ENCODE measurements at places on chromosomes 16 and 17. TPM values are rescaled to one million over a fixed set of nuclear protein-coding genes. Genes with fewer than 3 reads are reported as not detected.

Gene EFCAB13
- 2.0 TPM for total RNA-seq

Gene ZNF597
- total RNA-seq, result 1.8 TPM

Gene SLC12A3
- total RNA-seq, result not detected

Gene SLC47A1
- 4.6 TPM for total RNA-seq

Gene CEP295NL
- 0.60 TPM for total RNA-seq

Gene TMEM204
- total RNA-seq, result 30.7 TPM

Gene ODAD4
- total RNA-seq, result 0.76 TPM

Gene CD79B
- total RNA-seq, result 6.9 TPM

Gene MPV17L
- 5.2 TPM for total RNA-seq

Gene SLC16A13
- 1.8 TPM for total RNA-seq

Gene BAIAP3
- total RNA-seq, result 1.9 TPM

Gene PRSS22
- total RNA-seq, result not detected

Gene EPX
- not detected for total RNA-seq

Gene C16orf92
- not detected for total RNA-seq

Gene FADS6
- total RNA-seq, result 0.19 TPM

Gene KRTAP4-3
- not detected for total RNA-seq

Gene MYO15A
- total RNA-seq, result 0.51 TPM

Gene NLRC5
- total RNA-seq, result 8.6 TPM

Gene STX1B
- 0.41 TPM for total RNA-seq

Gene ABAT
- 3.0 TPM for total RNA-seq

Gene B4GALNT2
- total RNA-seq, result not detected

Gene CSH1
- not detected for total RNA-seq

Gene KCNJ2
- 44.3 TPM for total RNA-seq

Gene KRT32
- total RNA-seq, result not detected

Gene KCNG4
- total RNA-seq, result not detected

Gene CNP
- total RNA-seq, result 28.2 TPM

Gene NPIPA8
- 0.16 TPM for total RNA-seq

Gene ITGAD
- 0.11 TPM for total RNA-seq

Gene NPIPA2
- total RNA-seq, result 3.0 TPM

All from Right ventricle myocardium inferior (tissue), 1 donor.